H9 (cell line): ENCODE measurements at places on chromosomes 4 and X.

DNA sequence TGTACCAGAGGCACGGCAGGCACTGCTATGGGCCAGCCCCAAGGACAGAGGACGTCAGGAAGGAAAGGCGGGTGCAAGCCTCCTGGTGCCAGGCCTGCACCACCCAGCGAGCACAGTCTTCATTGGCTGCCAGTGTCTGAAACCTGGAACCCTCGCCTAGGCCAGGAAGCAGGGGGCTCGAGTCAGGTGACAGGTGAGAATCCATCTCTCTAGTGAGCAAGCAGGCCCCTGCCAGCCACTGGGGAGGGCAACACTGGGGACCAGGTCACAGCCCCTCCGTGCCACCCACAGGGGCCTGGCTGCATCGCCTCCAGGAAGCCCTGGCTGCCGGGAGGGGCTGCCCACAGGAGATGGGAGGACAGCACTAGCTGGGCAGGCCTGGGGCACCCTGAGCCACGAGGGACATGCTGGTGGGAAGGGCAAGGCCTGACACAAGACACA lies 6.9 kb upstream of the HAUS3 start:
- no peak for DNase-seq

- DNase-seq: no peak
These were observed 19.7 kb downstream of the SHROOM2 start for GRCh38 chrX:9805956-9806355.

GRCh38 chrX:154855256-154855655 lies 20.8 kb upstream of the SMIM9 start:
- no peak for DNase-seq

DNA sequence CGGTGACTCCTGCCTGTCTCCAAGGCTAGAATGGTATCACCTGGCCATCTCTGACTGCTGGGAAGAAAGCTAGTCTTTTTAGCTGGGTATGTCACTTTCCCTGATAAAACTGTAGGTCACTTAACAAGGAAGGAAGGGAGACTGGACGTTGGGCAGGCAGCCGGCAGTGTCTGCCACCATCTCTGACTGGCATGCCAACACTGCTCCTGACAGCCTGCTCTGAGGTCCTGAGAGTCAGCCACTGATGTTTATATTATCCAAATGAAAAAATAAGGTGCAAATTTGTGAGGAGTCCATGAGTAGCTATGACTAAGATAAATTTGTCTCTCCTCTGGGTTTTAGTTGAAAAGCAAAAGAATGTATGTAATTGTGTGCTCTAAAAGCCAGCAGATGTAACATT lies 77.2 kb downstream of the SNX25 start:
- no peak for DNase-seq

GRCh38 chr4:38860788-38861424 lies 4.3 kb upstream of the TLR6 start:
- peak; percentile 77 for DNase-seq

DNA sequence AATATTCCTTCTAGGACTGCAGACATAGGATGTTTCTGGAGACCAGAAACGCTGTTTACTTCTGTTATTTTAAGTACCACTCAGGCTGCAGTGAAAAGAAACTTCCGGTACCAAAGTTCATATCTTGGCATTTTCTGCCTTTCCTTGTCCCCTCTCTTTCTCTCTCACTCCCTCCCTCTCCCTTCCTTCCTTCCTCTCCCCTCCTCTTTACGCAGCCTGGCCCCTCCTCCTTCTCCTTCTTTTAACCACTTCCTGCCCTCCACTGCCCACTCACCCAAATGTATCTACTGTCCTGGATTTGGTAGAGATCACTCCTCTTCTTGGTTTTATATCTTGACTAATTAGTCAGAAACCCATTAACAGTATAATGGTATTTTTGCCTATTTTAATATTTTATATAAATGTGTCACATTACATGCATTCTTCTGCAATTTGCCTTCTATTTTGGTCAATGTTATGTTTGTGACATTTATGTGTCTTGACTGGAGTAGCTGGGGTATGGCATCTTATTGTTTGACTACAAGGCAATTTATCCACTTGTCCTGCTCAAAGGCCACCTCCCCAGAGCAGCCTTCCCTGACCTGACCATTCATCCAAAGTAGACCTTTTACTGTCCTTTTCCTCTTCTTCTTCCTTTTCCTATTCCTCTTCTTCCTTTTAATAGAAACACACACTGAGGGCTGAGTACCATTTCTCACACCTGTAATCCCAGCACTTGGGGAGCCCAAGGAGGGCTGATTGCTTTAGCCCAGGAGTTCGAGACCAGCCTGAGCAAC lies 56.9 kb downstream of the BCOR start:
- DNase-seq: no peak

DNA sequence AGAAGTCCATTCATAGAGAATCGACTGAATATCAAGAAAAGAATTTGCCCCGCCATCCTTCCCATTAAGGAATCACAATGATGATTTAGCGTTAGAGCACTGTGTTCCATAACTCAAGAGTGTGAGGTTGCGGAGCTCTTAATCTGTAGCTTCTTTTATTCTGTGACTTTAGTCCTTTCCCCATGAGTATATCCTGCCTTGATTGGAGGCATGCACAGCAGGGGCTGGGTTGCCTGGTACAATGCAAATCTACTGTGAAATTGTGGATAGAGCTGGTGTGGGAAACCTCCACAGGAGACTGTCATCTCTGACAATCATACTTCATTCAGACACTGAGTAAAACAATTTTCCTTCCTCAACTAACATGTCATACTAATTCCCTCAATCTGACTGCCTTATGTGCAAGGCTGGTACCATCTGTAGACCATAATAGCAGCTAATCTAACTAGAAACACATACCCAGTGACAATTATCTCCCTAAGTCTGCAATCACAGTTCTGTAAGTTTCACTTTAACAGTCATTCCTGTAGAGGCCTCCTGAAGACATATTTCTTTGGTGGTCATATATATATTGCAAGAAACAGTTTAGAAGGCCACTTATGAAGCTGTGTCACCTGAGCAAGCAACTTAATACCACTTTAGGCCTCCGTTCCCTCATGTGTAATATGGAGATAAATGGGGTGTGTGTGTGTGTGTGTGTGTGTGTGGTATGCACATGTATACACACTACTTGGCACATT lies 355.2 kb upstream of the FAM241A start:
- no peak for DNase-seq

DNA sequence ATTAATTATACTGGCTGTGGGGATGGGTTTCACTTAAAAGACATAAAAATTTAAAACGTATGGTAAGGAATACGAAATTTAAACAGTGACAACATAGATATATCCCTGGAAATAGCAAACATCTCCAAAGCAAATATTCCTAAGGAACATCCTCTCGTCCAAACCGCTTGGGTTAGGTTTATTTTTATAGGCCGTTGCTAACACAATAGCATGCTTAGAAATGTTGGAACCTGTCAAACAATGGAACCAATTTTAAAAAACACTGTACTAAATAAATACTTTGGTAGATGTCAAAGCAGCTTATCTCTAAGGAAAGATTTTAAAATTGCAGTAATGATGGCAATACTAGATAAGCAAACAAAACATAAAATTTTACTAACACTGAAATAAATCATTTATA lies 45.4 kb downstream of the SEC24D start:
- DNase-seq: no peak

DNA sequence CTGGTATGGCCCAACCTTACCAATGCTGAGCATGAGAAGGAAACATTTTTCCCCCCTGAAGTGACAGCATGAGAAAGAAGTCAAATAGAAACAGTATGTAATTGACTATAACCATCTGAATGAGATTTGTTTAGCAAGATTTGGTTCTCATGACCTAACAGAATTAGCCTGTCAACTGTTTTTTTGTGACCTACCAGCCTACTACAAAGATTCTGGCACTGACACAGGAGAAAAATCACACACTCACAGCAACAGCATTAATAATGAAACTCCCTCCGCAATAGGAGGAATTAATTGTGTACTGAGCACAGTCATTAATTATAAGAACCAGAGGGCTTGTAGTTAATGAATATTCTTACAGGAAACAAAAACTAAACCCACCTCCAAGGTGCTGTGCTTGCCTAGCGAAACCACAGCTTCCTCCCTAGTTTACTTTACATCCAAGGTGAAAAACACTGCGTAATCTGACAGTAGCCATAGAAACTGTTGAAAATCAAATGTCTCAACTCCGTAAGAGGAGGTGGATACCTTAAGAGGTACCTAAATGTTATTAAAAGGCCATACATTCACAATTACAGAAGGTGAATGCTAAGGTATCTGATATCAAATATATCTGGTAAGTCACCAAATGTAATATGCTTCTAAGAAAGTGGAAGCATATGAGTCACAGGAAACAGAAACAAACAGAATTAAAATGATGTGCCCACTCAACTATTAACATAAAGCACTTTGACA lies 34.9 kb downstream of the MMRN1 start:
- no peak for DNase-seq

DNA sequence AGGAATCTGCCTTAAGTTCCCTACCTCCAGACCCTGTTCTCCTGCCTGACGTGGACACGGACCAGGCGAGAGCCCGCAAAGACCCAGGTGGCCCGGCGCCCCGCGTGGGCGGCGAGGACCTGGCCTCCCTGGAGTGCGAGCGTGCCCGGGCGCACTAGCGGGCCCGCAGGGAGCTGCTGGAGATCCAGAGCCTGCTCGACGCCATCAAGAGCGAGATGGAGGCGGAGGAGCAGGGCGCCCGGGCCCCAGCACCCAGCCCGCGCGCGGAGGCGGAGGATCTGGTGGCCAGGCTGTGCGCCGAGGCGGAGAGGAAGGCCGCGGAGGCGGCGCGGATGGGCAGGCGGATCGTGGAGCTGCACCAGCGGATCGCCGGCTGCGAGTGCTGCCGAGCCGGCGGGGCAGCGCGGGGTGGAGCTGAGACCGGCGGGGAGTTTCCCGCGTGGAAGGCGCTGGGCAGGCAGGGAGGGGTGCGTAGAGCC lies 18.2 kb downstream of the MRFAP1 start:
- DNase-seq: peak; percentile 49

GRCh38 chr4:48047421-48047844 lies 30.9 kb downstream of the NIPAL1 start:
- no peak for DNase-seq

- DNase-seq: peak; percentile 47
These were observed 7.1 kb downstream of the NHSL2 start for GRCh38 chrX:71917621-71918343.

DNA sequence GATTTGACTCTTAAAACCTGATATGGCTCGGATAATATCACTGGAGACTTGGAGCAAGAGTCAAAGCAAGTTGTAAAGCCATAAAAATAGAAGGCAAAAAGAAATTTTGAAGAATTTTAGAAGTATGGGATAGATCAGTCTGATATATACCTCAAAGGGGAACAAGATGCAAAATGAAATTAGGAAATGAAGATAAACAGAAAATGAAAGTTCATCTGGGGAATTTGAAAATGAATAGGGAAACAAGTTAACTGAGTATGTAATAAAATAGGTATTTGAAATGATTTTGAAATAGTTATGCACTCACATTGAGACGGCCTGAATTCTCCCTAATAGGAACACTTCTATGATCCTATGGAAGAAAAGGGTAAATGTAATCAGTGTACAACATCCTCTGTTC lies 5.7 kb downstream of the CYP2U1 start:
- DNase-seq: no peak

- DNase-seq: no peak
These were observed 363.5 kb upstream of the EMCN start for GRCh38 chr4:100881283-100881682.

DNA sequence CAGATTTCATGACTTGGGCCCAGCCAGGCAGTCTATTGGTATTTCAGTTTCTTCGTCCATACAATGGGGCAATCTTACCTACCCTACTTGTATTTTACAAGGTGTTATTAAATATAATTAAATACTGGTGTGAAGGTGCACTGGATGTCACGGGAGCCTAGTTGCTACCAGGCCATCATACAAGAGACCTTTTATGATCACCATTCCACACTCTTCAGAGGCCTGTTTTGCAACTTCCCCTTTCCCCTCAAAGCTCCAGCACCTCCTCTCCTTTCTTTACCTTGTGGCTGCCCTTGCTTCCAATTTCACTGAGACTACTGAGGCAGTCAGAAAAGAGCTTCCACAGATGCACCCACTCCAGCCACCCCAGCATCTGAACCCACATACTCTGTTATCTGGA lies 93.8 kb upstream of the HELT start:
- no peak for DNase-seq

DNA sequence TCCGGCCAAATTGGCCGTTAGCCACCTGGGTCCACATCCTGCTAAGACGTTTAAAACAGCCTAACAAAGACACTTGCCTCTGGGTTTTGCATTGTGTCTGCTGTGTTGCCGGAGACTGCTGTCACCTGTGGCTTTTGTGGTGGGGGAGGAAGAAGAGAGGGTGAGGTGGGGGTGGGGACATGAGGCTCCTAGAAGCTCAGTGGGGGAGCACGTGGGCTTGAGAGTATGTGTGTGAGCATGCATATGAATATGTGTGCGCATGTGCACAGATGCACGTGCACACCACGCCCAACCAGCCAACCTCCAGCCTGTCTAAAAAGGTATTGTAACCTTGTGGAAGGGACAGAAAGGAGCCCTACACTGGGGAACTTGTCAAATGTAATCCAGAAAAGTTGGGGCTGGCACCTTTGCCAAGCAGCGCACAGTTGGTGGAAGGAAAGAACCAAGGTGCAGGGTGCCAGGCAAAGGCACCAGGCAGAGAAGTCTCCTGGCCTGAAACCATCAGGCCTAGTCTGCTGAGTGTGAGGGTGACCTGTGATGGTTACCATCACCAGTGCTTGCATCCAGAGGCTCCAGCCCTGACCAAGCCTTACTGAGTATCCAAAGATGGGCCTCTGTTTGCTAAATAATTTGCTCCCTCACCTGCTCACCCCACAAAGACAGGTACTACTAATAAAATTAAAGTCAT lies 10.1 kb upstream of the SASH3 start:
- DNase-seq: no peak

DNA sequence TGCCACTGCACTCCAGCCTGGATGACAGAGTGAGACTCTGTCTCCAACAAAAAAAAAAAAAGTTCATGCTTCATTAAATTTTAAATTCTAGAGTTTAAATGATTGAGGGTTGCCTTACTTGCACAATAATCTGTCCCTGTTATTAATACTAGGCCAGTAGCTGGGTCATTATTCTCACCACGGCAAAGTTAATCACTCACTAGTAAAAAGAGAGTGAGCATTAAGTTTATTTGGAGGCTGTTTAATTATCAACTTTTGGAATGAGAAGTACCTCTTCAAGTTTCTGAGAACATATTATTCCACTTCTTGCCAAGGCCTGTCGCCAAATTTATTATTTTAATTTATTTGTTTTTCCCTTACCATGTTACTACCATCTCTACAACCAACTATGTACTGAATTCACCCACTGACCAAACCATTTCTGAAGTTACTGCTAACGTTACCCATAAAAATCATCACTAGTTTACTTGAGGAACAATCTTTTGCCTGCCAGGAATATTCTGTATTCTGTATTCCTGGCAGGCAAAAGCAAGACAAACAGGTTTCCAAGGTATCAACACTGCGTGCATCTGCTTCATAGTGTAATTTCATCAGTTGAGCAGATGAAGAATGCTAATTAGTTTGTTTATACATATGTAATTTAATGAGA lies 26.5 kb downstream of the GUCY1A1 start:
- no peak for DNase-seq

DNA sequence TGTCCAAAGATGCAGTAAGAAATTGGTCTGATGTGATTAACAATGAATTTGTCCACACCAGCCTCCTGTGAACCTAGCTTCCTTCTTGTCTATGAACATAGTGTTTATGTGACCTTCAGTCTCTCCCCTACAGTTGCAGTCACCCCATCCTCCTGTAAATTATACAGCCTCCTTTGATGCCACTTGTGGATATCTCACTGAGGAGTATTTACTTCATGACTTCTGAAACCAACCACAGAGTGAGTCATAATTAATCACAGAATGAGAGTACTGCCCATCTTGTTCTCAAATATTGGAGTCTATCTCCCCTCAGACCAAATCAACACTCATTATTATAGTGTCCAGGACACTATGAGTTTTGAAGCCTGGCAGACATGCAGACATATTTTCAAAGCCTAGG lies 27.3 kb upstream of the XAGE2 start:
- DNase-seq: no peak
